ENCODE measurements at places on chromosomes 6 and 20. TPM values are rescaled to one million over a fixed set of nuclear protein-coding genes. Genes with fewer than 3 reads are reported as not detected.

DNA sequence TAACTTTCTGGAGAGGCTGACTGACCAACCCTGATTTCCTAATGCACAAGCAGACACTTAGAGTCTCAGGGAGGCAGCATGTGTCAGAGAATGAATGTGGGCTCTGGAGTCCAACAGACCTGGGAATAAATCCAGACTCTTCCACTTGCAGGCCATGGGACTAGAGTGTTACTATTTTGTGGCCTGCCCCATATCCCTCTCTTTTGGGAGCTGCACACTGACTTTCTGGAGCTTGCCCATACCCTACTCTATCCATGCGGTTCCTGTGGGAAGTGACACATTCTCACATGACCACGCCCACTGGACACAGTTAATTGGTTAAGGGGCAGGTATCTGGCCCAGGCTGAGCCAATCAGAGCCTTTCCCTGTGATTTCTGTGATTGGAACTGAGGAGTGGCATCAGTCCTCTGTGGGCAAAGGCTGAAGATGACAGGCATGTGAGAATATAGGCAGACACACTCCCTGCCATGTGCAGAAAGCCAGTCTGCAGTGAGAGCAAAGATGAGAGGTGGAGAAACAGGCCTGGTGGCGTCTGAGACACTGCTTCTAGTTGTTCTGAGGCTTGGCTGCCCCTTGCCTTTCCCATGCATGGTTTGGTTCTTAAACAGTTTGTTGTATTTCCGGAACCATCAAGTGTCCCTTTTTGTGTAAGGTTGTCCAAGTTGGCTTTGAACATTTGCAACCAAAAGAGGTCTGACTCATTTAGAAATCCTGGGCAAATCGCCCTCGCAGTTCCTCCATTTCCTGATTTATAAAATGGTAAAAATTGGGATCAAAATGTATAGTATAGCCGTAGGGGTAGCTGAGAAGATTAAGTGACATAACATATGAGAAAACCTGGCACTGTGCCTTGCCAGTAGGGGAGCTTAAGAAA, 125.6 kb downstream of the CDC5L start:
- H3K36me3 ChIP-seq = no peaks in the 10 kb centered on the region
- no peak overlapping the region for H3K4me3 ChIP-seq
- no peak overlapping the region for H3K27ac ChIP-seq
- peak; percentile 64 for DNase-seq

GRCh38 chr6:5334341-5334740, 73.0 kb downstream of the FARS2 start:
- H3K36me3 ChIP-seq = no peaks in the 10 kb centered on the region
- peak; percentile 20 for DNase-seq
- no peak overlapping the region for H3K4me3 ChIP-seq
- H3K27ac ChIP-seq = no peak overlapping the region
- H3K4me1 ChIP-seq = no peaks in the 10 kb centered on the region
- H3K27me3 ChIP-seq = no peaks in the 10 kb centered on the region

GRCh38 chr20:37970856-37971245, 62.4 kb downstream of the TTI1 start:
- no peak for DNase-seq
- no peak overlapping the region for H3K4me3 ChIP-seq
- H3K36me3 ChIP-seq = no peaks in the 10 kb centered on the region
- H3K27ac ChIP-seq = no peak overlapping the region

Gene BMP5
- polyA plus RNA-seq = 0.05 TPM

Gene EPHA7
- 0.03 TPM for polyA plus RNA-seq

DNA sequence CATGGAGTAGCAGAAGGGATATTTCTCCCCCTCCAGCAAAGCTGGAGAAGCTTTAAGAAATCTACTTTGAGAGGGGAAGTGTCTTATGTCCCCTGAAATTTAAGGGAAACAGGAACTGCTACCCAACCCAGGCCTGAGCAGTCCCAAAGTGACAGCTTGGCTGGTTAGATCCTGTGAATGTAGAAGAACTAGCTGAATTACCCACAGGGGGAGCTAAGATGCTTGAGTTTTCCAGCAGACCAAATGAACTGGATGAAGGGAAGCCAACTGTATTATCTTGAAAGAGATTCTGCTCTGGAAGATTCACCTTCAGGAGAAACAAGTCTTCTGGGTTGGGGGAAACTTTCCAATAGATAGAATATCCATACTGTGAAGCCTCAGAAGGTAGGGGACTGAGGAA, 303.3 kb upstream of the MMS22L start:
- DNase-seq = peak; percentile 43
- H3K27me3 ChIP-seq = no peaks in the 10 kb centered on the region
- H3K4me1 ChIP-seq = no peaks in the 10 kb centered on the region

DNA sequence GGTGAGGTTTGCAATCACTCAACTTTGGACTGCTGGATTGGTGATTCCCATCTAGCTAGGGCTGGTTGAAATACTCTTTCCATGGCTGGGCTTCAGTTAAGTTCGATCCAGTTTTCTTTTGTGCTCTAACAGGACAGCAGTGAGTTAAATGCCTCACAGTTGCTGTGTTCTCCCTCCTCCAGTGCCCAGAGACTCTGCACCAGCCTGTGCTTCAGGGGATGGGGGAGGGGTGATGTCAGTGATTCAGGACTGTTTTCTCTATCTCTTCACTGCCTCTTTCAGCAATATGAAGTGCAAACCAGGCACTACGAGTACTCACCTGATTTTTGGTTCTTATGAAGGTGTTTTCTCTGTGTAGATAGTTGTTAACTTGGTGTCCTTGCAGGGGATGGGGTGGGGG, 88.2 kb upstream of the FAM83B start:
- no peaks in the 10 kb centered on the region for H3K27me3 ChIP-seq
- H3K27ac ChIP-seq = no peak overlapping the region
- H3K36me3 ChIP-seq = no peaks in the 10 kb centered on the region
- H3K4me1 ChIP-seq = no peaks in the 10 kb centered on the region

DNA sequence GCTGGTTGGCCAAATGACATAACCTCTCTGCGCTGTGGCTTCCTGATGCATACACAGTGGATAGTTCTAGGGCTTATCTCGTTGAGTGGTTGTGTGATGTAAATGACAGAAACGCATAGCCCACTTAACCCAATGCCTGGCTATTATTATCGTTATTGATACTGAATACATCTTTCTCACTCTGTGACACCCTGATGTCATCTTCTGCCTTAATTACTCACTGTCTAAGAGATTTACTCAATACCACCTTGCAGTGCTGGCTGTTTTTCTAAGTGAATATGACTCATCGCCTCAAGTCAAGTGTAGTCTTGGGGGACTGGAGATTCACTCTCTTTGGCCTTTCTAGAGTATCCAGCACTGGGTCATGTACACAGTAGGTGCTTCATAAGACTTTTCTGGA, 73.6 kb downstream of the NDUFAF5 start:
- no peaks in the 10 kb centered on the region for H3K36me3 ChIP-seq
- H3K4me3 ChIP-seq = no peak overlapping the region
- H3K27ac ChIP-seq = no peak overlapping the region
- no peaks in the 10 kb centered on the region for H3K27me3 ChIP-seq

Gene PLCB4
- polyA plus RNA-seq = 8.2 TPM

Gene WFDC12
- not detected for polyA plus RNA-seq

Gene SDCBP2
- polyA plus RNA-seq = 0.78 TPM

GRCh38 chr6:76792394-76792793, 670.9 kb downstream of the HTR1B start:
- no peaks in the 10 kb centered on the region for H3K36me3 ChIP-seq
- H3K27ac ChIP-seq = no peak overlapping the region
- H3K4me3 ChIP-seq = no peak overlapping the region
- H3K4me1 ChIP-seq = no peaks in the 10 kb centered on the region

All from fibroblast of lung (primary cell).